Hippocampal formation (tissue), 2 donors: ENCODE measurements at places on chromosomes 6 and 20.

DNA sequence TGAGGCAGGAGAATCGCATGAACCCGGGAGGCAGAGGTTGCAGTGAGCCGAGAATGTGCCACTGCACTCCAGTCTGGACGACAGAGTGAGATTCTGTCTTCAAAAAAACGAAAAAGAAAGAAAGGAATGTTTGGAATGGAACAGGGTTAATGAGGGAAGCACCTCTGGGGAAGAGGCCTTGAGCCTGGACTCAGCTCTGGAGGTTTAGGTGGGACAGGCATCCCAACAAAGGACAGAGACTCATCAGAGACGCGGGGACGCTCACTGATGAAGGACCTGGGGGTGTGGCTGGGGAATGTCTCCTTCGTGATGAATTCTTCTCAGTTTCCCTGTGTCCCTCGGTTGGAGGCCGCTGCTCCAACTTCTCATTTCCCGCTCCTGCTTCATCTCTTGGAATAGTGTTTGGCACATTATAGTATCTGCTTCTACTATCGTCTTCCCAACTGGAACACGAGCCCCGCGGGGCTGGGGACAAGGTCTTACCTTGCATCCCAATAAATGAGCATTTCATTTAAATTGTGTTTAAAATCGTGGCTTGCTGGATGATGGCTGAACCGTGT lies 27.6 kb downstream of the KIF25 start:
- DNase-seq: no peak

- no peak for DNase-seq
These were observed 94.2 kb upstream of the ATXN1 start for GRCh38 chr6:16855460-16855859.

- DNase-seq: no peak
These were observed 16.7 kb downstream of the HMGN4 start for GRCh38 chr6:26554697-26555504.

- DNase-seq: no peak
These were observed 86.0 kb upstream of the NXT1 start for GRCh38 chr20:23264545-23264944.

GRCh38 chr20:5871459-5872410 lies 78.6 kb downstream of the TRMT6 start:
- no peak for DNase-seq

DNA sequence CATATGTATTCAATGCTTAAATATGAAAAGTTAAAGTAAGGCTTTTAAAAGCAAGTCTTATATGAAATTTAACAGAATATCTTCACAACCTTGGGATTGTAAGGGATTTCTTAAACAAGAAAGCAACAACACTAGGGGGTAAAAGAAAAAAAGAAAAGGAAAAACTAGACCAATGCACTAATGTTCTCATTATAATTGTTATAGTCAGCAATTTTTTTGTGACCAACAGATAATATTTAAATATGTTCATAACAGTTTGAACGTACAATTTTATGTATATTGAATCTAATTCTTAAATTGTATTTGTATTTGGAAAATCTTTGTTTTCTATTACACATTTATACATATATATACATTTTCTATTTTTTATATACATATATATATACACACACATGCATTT lies 1397.8 kb upstream of the ADGRB3 start:
- no peak for DNase-seq

DNA sequence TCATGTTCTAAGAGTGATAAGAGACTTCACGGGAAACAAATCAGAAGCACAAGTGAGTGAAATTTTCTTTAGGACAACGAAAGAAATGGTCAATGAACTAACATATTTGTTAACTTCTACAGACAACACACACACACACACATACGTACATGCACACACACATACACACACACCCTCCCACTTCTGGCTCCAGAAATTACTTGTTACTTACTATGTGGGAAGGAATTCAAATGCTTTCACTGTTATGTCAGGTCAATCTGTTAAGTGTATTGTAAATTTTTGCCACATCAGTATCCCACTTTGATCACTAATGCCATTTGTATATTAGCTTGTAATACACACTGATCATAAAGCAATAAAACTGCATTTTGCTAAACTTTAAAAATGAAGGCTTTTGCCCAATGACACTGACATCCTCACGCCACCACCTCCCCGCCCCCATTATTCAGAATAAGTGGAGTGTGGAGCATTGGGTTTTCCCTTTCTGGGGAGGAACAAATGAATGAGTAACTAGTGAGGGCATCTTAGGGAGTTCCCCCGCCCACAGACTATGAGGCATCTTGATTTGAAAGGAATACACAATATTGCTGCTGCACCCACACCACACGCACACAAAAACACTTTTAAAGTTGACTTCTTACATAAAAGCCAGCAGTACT lies 76.2 kb downstream of the ATXN1 start:
- DNase-seq: no peak

- DNase-seq: peak; percentile 83
These were observed 28.4 kb downstream of the TMEM200A start for GRCh38 chr6:130394246-130394645.

DNA sequence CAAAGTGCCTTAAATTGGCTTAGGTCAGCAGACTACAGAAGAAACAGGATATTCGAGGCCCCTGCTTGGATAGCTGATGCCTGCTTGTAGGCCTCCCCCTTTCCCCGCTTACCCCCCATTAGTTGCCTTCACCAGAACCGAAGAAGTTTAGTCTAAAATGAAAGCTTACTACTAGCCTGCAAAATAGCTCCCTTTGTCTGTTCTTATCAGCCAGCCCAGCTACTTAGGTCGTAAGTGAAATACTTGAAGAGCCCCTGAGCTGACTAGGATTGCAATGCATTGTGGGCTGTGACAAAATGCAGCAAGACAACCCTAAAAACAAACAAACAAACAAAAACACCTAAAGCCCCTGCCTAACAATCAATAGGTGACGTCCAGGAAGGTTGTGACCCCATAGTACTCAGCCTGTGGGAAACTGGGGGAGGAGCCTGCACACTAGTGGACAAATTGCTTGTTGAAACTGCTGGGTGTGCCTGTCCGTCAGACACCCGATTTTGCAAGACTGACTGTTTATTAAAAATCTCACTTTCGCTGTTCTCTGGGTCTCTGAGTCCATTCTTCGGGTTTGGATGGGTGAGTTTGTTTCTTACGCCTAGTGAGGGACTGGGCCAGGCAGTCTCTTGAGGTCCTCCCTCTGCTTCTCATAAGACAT lies 105.0 kb upstream of the DUSP22 start:
- DNase-seq: no peak
